ENCODE measurements at places on chromosomes 7 and 10.

- no peak for DNase-seq
These were observed 132.6 kb downstream of the CAMK1D start for GRCh38 chr10:12481924-12482323.

- DNase-seq: no peak
These were observed 108.8 kb downstream of the EGFR start for GRCh38 chr7:55127622-55128081.

- no peak for DNase-seq
These were observed 483.9 kb upstream of the NRP1 start for GRCh38 chr10:33818343-33818742.

- DNase-seq: no peak
These were observed at the start of gene HOXA2 for GRCh38 chr7:27102581-27103442. HOXA2 (minus strand) TSS chr7:27102683; CDS start chr7:27102500, 183 bp downstream.

- no peak for DNase-seq
These were observed 138.4 kb upstream of the TNS3 start for GRCh38 chr7:47720141-47720906.
